ENCODE measurements at places on chromosomes 6 and 20.

DNA sequence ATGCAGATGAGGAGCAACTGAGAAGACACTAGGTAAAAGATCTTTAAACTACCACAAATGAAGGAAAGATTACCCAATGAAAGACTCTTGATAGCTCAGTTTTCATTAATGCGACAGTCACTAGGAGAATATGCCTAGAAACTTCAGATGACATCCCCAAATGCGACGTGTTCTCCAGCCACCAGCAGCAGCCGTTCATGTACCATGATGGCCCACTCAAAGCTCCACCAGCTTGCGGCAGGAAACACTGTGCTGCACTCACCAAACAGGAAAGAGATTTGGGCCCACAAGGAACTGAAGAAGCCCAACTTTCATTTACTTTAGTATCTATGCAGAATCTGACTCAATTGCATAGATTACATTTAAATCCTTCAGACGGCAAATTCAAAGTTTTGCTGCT, 7.5 kb downstream of the DIDO1 start:
- DNase-seq = no peak

DNA sequence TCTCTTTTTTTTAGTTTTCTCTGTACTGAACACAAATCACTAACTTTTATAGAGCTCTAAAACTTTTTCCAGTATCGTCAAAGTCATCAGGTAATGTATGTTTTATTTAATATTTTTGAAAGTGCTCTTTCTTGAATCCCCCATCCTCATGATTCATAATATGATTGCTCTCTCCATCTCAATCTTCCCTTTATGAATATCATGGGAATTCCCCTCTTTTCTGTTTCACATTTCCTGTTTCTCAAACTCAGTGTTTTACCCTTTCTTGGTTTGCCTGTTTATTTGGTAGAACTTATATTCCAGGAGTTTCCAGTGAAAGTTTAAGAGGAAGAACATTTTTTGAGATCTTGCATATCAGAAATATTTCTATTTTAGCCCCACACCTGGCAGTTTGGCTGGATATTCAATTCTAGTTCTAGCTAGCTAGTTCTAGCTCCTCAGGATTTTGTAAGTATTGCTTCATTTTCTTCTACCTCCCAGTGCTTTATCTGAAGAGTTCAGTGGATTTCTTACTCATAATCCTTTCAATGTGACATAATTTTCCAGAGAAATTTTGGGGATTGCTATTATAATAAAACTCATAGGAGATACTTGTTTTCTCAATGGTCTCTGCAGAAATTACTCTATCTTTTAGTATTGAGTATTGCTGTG, 6.1 kb upstream of the C6orf58 start:
- no peak for DNase-seq

DNA sequence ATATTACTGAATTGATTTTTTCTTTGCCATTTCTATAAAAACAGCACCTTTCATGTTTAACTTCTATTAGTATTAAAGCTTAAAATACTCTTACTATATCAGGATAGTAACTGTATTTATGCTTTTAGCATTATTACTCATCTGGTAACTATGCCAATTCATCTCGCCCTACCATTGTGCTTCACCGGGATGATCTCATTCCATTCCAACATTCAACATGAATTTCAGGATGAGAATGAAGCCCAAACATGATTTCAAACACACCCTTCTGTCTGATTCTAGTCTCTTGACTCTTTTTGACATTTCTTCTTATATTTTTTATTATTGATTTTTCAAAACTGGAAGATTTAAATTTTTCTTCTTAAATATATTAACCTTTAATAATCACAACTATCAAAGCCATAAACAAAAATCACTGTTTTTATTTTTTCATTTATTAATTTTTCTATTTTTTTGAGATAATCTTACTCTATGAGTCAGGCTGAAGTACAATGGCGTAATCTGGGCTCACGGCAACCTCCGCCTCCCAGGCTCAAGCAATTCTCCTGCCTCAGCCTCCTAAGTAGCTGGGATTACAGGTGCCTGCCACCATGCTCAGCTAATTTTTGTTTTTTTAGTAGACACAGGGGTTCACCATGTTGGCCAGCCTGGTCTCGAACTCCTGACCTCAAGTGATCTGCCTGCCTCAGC, 46.7 kb downstream of the GJA1 start:
- DNase-seq = no peak

GRCh38 chr20:62230696-62231095, 7.6 kb upstream of the OSBPL2 start:
- no peak for DNase-seq

DNA sequence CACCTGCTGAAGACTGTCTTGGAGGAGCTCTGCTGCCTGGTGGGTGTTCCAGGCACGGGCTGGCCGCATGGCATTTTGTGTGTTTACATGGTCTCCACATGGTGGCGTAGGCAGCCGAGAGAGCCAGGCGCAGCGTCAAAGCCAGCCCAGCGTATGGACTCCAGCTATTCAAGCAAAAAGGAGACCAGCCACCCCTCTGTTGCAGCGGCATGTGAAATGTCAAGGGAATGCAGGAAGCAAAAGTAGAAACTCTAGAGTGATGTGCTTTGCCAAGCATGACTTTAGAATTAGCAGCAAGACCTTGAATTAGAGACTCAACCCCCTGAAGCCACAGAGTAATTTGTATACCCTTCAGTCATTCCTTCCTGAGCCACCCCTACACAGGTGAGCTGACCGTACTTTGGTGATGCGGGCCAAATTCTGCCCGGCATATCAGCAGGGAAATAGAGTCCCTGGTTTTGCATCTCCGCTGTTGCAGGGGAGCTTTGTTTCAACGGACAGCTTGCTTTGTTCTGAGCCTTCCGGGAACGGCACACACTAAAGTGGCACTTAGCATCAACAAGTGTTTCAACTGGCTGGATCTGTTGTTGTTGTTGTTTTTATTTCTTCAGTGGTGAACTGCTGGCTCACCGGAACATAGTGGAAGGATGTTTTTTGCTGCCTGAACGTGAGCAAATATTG, 48.5 kb downstream of the FNDC1 start:
- peak; percentile 36 for DNase-seq

DNA sequence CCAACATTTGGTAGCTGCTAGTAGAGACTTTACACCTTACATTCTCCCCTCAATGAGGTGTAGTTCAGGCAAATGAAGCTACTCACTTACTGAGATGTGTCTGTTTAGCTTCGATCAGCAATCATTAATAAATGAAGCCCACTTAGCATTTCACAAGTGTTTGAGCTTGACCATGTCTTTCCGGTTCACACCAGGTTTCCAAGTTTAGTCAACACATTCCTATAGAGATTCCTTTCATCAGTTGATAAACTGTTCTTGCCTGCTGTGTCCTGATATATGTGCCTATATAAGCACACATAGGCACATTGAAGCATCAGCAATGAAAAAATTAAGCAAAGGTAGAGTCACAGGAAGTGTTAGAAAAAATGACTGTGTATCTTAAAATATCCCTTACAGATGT, 150.0 kb downstream of the BTBD3 start:
- no peak for DNase-seq

DNA sequence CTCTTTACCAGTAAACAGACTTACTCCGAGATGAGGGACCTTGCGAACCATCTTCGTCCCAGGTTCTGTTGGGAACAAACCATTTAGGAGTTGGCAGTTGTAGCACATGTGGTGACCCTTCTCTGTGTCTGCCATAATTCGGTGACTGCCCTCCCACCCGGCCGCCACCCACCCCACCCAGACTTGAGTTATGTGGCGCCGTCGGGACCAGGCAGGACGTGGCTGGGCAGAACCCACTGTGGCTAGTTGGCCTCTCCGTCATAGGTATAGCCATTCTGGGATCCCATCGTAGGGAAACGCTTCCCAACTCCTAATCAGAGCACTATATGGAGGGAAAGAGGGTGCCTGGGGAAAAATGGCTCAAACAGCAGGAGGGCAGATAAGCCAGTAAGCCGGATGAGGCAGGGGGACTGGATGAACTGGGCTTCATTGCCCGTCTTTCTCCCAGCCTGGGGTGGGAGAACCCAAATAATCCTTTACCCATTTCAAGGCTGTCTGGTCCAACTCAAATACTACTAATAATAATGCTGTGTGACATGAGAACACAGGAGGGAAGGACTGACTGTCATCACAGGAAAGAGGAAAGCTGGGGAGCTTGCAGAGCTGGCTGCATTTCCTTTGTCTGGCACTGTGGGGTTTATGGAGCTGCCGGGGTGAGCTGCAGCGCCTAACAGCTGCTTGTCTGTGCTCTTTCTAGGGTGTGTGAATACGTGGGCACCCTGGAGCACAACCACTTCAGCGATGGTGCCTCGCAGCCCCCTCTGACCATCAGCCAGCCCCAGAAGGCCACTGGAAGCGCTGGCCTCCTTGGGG, 73.0 kb upstream of the PBOV1 start:
- DNase-seq = no peak

GRCh38 chr20:13493143-13493542, 145.6 kb downstream of the TASP1 start:
- no peak for DNase-seq

Measured in NCI-H774 (cell line).